Prostate gland (tissue), 2 donors: ENCODE measurements at places on chromosomes 3 and 15. TPM values are rescaled to one million over a fixed set of nuclear protein-coding genes. Genes with fewer than 3 reads are reported as not detected.

The DPPA2 gene
- not detected for total RNA-seq

DNA sequence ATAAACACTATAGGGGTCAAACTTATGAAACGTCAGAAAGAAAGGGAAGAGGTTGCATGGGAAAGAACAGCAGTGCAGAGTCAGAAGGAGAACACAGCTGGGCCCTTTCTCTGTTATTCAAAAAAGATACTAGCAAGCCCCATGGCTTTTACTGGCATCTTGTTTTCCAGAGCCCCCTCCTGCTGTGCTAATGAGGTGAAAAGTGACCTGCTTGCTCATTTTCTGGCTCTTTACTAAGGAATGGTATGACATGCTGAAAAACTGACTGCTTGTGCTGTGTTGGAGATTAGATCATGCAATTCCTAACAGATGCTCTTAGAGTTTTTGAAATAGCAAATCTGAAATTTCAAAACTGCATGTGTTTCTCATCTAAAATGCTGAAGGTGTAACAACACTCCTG lies 541.6 kb upstream of the ALCAM start:
- no peaks in the 10 kb centered on the region for H3K36me3 ChIP-seq
- no peak overlapping the region for H3K4me3 ChIP-seq
- no peaks in the 10 kb centered on the region for H3K27me3 ChIP-seq

DNA sequence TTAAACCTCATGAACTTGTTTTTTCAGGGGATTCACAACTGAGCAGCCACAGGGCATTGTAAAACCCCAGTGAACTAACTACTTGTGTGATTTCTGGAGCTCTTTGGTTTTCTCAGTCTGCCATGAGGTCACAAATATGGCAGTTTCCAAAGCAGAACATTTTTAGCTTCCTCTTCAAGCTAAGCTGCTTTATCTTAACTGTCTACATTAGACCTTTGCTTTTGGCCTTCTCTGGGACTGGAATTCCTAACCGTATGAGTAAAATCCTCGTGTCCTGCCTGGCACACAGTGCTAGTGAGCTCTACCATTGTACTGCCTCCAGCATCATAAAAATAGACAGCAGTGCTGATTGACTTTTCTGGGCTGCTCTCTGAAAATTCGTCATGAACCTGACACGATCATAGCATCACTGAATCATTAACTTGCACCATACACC lies 22.1 kb downstream of the CDIN1 start:
- no peaks in the 10 kb centered on the region for H3K36me3 ChIP-seq
- H3K4me1 ChIP-seq, result no peaks in the 10 kb centered on the region
- H3K4me3 ChIP-seq, result no peak overlapping the region
- no peaks in the 10 kb centered on the region for H3K27me3 ChIP-seq

The GATA2 gene
- 181 TPM for total RNA-seq

- no peaks in the 10 kb centered on the region for H3K4me1 ChIP-seq
- no peaks in the 10 kb centered on the region for H3K27me3 ChIP-seq
- no peak for DNase-seq
- H3K4me3 ChIP-seq, result no peak overlapping the region
- H3K27ac ChIP-seq, result no peak overlapping the region
Observed at GRCh38 chr15:70569714-70570231, 193.6 kb downstream of the UACA start.

The WDR93 gene
- 0.18 TPM for total RNA-seq
